CD14-positive monocyte (primary cell): ENCODE measurements at places on chromosomes 16 and 17.

- peaks cover 92% of the 10 kb centered on the region for H3K4me1 ChIP-seq
- H3K27ac ChIP-seq, result peak overlapping the region; percentile 86
- no peaks in the 10 kb centered on the region for H3K27me3 ChIP-seq
- DNase-seq, result peak; percentile 67
These were observed 658 bp upstream of the DUSP3 start for GRCh38 chr17:43779145-43780125.

DNA sequence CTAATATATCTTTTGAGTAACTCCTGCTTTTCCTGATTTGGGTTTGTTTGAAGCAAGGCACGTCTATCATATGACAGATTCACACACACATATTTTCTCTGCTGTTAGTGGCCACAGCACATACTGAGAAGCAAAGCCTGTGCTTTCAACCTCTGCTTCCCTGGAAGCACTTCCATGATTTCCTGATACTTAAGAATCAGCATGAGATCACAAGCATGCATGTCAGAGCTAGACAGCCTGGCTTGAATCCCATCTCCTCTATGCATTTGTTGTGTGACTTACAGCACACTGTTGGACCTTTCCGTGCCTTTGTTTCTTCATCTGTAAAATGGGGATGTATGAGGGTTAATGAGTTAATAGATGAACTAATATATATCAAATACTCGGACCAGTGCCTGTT lies 151.1 kb upstream of the NOL11 start:
- peaks cover 29% of the 10 kb centered on the region for H3K4me1 ChIP-seq
- DNase-seq, result no peak
- H3K27me3 ChIP-seq, result no peaks in the 10 kb centered on the region
- no peak overlapping the region for H3K4me3 ChIP-seq

GRCh38 chr16:12502676-12503075 lies 301.0 kb downstream of the CPPED1 start:
- no peak overlapping the region for H3K27ac ChIP-seq
- no peaks in the 10 kb centered on the region for H3K36me3 ChIP-seq
- H3K4me1 ChIP-seq, result peaks cover 18% of the 10 kb centered on the region
- no peak overlapping the region for H3K4me3 ChIP-seq
- DNase-seq, result no peak
- H3K27me3 ChIP-seq, result no peaks in the 10 kb centered on the region

DNA sequence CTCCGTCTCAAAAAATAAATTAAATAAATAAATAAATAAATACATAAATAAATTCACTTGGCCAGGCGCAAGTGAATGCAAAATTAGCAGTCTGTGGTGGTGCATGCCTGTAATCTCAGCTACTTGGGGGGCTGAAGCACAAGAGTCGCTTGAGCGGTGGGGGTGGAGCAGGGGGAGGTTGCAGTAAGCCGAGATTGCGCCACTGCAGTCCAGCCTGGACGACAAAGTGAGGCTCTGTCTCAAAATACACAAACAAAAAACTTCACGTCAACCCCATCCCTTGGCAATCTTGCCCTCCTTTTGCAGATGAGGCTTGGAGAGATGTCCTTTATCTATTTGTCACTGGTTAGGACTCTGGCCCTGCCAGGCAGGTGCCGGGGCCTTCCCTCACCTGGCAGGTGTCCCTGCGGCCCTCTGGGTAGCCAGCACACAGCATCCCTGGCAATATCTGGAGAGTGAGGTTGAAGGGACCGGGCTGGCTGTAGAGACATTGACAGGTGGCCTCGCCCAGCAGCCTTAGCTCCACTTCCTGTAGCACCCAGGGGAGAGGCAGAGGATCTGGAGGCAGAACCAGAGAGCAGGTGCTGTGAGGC lies 4.4 kb downstream of the PRSS36 start:
- H3K27me3 ChIP-seq, result no peaks in the 10 kb centered on the region
- no peak for DNase-seq
- H3K36me3 ChIP-seq, result no peaks in the 10 kb centered on the region
- no peak overlapping the region for H3K27ac ChIP-seq
- no peak overlapping the region for H3K4me3 ChIP-seq

- H3K36me3 ChIP-seq, result no peaks in the 10 kb centered on the region
- no peak overlapping the region for H3K27ac ChIP-seq
- H3K4me3 ChIP-seq, result no peak overlapping the region
- no peak for DNase-seq
These were observed 29.7 kb downstream of the USP31 start for GRCh38 chr16:23119570-23119969.

GRCh38 chr17:75877752-75878173 lies 618 bp downstream of the TRIM47 start:
- peak overlapping the region; percentile 23 for H3K4me3 ChIP-seq
- H3K4me1 ChIP-seq, result peaks cover 27% of the 10 kb centered on the region
- no peak overlapping the region for H3K27ac ChIP-seq
- peak; percentile 67 for DNase-seq
- H3K36me3 ChIP-seq, result no peaks in the 10 kb centered on the region
- H3K27me3 ChIP-seq, result peaks cover 16% of the 10 kb centered on the region

GRCh38 chr17:80703142-80703478 lies 158.5 kb downstream of the RPTOR start:
- no peak for DNase-seq
- H3K4me1 ChIP-seq, result peaks cover 20% of the 10 kb centered on the region
- no peaks in the 10 kb centered on the region for H3K36me3 ChIP-seq
- H3K27me3 ChIP-seq, result no peaks in the 10 kb centered on the region
- H3K4me3 ChIP-seq, result no peak overlapping the region

DNA sequence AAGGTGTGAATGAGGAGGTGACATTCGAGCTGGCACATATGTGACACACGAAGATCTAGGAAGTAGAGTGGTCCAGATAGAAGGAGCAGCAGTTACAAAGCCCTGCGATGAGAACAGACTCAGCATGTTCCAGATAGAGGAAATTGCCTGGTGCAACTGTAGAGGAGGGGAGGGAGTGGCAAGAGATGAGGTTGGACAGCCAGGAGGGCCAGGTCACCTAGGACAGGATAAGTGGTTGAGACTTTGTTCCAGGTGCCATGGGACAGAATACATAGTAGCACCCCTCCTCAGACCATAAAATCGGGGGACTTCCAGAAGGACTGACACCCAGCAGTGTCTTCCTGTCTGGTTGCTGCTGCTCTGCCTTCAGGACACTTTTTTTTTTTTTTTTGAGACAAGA lies 11.0 kb upstream of the CENPT start:
- no peaks in the 10 kb centered on the region for H3K27me3 ChIP-seq
- no peak overlapping the region for H3K4me3 ChIP-seq
- H3K4me1 ChIP-seq, result peaks cover 12% of the 10 kb centered on the region
- DNase-seq, result no peak

DNA sequence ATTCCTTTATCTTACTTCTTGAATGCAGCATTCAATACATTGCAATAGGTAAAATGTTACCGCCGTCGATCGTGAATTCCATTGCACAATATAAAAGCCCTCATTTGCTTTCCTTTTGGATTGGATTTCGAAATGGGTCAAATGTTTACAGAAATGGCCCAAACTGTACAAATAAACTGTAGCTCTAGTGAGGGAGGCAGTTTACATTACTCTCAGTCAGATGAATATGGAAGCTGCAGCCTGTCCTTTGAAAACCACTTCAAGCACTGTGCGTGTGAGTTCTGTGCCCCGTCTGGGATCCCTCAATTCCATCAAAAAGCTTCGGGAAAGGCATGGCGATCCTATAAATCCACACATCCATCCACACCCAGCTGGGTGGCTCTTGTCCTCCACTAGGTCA lies 258.6 kb upstream of the FOXF1 start:
- H3K27me3 ChIP-seq, result no peaks in the 10 kb centered on the region
- no peaks in the 10 kb centered on the region for H3K36me3 ChIP-seq
- no peak overlapping the region for H3K27ac ChIP-seq
- no peak overlapping the region for H3K4me3 ChIP-seq

GRCh38 chr16:3968551-3968950 lies 88.0 kb upstream of the CREBBP start:
- H3K36me3 ChIP-seq, result peaks cover 12% of the 10 kb centered on the region
- no peak overlapping the region for H3K4me3 ChIP-seq
- H3K4me1 ChIP-seq, result peaks cover 11% of the 10 kb centered on the region
- H3K27ac ChIP-seq, result no peak overlapping the region

GRCh38 chr17:4248504-4249277 lies 15.1 kb downstream of the ANKFY1 start:
- peaks cover 54% of the 10 kb centered on the region for H3K36me3 ChIP-seq
- DNase-seq, result no peak
- H3K27ac ChIP-seq, result no peak overlapping the region
- no peaks in the 10 kb centered on the region for H3K4me1 ChIP-seq
- no peak overlapping the region for H3K4me3 ChIP-seq

- peak overlapping the region; percentile 61 for H3K27ac ChIP-seq
- peaks cover 61% of the 10 kb centered on the region for H3K36me3 ChIP-seq
- peaks cover 22% of the 10 kb centered on the region for H3K4me1 ChIP-seq
- H3K27me3 ChIP-seq, result no peaks in the 10 kb centered on the region
- H3K4me3 ChIP-seq, result no peak overlapping the region
- DNase-seq, result no peak
These were observed 20.8 kb downstream of the ATP6V0D1 start for GRCh38 chr16:67460168-67460567.

DNA sequence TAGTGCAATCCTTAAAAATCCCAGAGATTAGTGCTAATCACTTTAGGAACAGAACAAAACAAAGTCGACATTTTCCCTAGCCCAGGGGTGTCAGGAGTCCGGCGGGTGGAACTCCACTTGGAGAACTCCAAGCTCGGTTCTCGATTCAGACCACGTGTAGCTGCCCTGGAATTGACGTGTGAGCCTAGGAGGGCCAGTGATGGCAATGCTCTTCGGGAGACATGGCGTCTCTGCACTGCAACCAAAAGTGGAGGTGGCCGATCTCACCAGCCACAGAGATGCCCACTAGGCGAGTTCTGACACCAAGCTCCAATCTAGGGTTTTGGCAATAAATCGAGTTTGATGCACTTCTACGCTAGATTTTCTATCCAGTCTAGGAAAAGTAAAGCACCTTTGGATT lies 17.6 kb downstream of the MAP1LC3B start:
- H3K27me3 ChIP-seq, result no peaks in the 10 kb centered on the region
- no peak for DNase-seq
- peaks cover 52% of the 10 kb centered on the region for H3K36me3 ChIP-seq
- no peak overlapping the region for H3K4me3 ChIP-seq
- no peak overlapping the region for H3K27ac ChIP-seq
- peaks cover 7% of the 10 kb centered on the region for H3K4me1 ChIP-seq

DNA sequence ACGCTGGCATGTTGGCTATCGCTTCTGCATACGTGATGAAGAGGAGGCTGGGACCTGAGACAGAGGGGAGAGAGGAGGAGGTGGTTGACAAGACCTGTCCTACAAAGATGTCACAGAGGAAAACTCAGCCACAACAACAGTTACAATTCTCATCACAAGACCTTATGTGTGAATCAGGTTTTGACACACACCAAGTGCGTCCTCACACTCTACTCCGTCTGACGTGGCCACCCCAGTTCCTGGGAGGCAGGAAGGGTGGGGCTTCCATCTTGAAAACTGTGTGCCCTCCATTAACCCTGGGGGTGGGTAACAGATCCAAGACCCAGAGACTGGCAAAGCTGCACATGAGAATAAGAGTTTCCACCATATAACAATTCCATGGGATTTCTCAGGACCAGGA lies 24.1 kb downstream of the SLC6A4 start:
- H3K27me3 ChIP-seq, result no peaks in the 10 kb centered on the region
- no peak for DNase-seq
- no peak overlapping the region for H3K27ac ChIP-seq
- H3K4me3 ChIP-seq, result no peak overlapping the region
- H3K36me3 ChIP-seq, result no peaks in the 10 kb centered on the region

- DNase-seq, result no peak
- peak overlapping the region; percentile 13 for H3K4me3 ChIP-seq
- no peaks in the 10 kb centered on the region for H3K36me3 ChIP-seq
- H3K27me3 ChIP-seq, result no peaks in the 10 kb centered on the region
These were observed 39.6 kb upstream of the PLCG2 start for GRCh38 chr16:81739503-81739902.

DNA sequence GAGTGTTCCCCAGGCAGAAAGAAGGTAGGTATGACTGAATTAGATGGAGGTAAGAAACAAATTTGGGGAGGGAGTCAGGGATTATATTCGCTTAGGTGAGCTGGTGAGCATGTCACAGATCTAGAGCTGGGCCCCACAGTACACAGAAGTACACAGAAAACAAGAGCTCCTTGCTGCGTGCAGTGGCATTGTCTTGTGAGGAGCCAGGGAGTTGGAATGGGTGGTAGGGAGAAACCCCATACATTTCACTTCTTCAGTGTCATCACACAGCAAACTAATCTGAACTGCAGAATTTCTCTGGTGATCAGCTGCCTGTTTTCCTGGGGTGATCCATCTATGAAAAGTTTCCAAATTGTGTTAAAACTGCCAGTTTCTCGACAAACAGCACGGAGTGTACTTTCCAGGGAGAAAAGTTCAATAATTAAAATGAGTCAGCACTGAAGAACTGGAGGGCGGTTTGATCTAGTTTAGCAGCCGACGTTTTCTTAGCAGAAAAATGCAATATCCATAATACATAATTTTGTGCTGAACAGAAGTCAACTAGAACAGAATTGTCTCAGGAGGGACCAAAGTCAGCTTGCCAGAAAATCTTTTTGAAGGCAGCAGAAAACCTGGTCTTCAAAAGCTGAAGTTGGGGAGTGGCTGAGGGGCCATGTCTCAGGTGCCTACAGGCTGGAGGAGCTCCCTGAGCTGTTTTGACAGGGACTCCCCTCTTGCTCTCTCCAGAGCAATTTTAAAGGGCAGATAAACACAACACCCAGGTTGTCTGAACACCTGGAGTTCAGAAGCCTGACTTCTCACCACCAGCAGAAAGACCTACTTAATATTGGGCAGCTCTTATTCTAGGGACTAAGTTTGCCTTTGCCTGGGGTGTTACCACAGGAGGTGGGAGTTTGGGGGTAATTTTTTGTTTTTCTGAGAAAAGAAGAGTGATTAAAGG lies 448.6 kb downstream of the CA10 start:
- no peaks in the 10 kb centered on the region for H3K36me3 ChIP-seq
- DNase-seq, result no peak
- H3K4me1 ChIP-seq, result no peaks in the 10 kb centered on the region
- H3K27ac ChIP-seq, result no peak overlapping the region
- no peak overlapping the region for H3K4me3 ChIP-seq
- no peaks in the 10 kb centered on the region for H3K27me3 ChIP-seq

GRCh38 chr16:60907645-60908044 lies 1128.6 kb downstream of the CDH8 start:
- H3K36me3 ChIP-seq, result no peaks in the 10 kb centered on the region
- no peak for DNase-seq
- H3K4me1 ChIP-seq, result no peaks in the 10 kb centered on the region
- no peak overlapping the region for H3K4me3 ChIP-seq

GRCh38 chr16:48444574-48444973 lies 59.4 kb upstream of the SIAH1 start:
- no peak for DNase-seq
- no peaks in the 10 kb centered on the region for H3K27me3 ChIP-seq
- H3K36me3 ChIP-seq, result no peaks in the 10 kb centered on the region
- H3K4me3 ChIP-seq, result no peak overlapping the region

DNA sequence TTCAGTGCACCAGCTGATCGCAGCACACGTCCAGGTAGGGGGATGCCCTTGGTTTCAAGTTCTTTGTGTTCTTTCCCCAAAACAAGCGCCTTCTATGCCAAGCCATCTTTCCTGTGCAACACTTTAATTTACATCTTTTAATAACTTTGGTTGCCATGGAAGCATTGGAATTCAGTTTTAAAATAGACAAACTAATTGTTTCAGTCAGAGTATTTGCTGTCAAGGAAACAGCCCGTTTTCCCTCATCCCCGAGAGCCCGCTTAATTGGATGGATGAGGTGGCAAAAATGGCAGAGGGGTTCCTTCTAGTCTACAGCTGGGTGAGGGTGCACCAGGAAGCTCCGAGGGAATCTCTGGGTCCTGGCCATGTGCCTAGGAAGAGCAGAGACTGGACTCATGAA lies 793.7 kb upstream of the EEF2KMT start:
- H3K4me3 ChIP-seq, result no peak overlapping the region
- DNase-seq, result no peak
- H3K27me3 ChIP-seq, result no peaks in the 10 kb centered on the region
- no peaks in the 10 kb centered on the region for H3K36me3 ChIP-seq
- H3K27ac ChIP-seq, result no peak overlapping the region
- no peaks in the 10 kb centered on the region for H3K4me1 ChIP-seq
